ENCODE measurements at places on chromosomes 4 and X.

DNA sequence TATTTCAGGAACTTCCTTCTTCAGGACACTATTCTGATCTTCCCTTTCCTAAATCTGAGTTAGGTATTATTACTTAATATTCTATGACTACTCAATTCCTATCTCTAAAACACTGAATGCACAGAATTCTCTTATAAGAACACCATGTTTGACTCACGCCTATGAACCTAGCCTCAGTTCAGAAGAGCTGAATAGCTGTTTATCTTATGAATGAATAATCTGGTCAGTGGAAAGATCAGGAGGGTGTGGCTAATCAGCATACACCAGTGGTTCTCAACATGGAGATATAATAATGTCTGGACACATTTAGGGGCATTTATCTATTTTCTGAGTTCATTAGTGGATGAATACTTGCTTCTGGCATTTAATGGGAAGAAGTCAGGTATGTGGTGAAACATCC, 24.2 kb downstream of the EPHA5 start:
- no peak for DNase-seq

- no peak for DNase-seq
Observed at GRCh38 chr4:183504930-183505610, at the start of gene ING2. TSS of gene ING2 (plus strand) at chr4:183505058. CDS start at chr4:183505196, 138 bp downstream.

GRCh38 chrX:135421932-135422809, at the start of gene SMIM10L2A:
TSS of gene SMIM10L2A (plus strand) at chrX:135421944. CDS start at chrX:135422132, 188 bp downstream.
- DNase-seq: no peak

DNA sequence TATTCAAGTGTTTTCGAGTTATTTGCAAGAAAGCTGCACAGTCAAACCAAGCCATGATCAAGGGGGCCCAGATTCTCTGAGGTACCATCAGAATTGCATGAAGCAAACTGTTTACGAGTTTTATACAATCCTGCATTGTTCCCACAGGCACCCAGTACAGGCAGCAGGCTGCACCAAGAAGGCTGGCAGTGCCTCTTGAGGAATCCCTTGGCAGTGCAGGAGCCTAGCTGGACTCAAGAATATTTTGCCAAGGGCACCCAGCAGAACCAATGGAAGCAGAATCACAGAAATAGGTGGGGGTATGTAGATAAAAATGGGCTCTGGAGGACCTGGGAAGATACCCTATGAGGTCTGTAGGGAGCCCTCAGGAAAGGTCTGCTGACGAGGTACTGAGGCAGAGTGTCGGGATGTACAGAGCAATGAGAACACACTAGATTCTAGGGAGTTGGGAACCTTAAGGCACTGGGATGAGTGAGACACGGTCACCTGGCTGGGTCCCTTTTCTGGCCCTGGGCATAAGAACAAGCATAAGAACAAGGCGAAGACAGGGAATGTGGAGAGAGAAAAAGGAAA, 2.5 kb upstream of the PLP1 start:
- no peak for DNase-seq

DNA sequence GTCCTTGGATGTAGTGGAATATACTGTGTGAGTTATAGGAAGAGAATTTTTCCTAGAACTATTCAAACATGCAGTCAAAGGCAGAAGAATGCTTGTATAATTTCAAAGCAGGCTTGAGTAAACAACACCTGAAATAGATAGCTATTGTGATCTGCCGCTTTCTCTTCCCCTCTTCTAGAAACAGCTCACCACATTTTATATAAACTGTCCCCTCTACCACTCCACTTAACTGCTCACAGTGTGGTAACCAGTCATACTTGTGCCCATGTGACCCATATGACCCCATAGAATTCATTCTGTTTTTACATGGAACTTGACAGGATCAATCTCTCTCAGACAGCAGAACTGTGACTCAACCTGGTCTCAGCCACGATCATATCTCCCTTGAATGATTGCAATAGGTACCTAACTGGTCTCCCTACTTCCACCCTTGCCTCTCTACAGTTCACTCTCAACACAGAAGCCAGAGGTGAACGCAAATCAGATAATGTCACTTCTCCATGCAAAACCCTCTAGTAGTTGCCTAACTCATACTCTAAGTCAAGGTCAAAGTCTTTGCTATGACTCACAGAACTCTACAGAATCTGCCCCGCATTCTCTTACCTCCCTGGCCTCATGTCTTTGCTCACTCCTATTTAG, 85.6 kb upstream of the EFHC2 start:
- DNase-seq: no peak

GRCh38 chr4:176840166-176840565, 47.4 kb upstream of the VEGFC start:
- DNase-seq: no peak

GRCh38 chr4:72567821-72568675, 973 bp downstream of the ADAMTS3 start:
- DNase-seq: no peak

- no peak for DNase-seq
Observed at GRCh38 chrX:68912113-68912512, 83.3 kb downstream of the EFNB1 start.

Data from activated naive CD4-positive, alpha-beta T cell treated with Interleukin-2 at 50 U/mL for 16 hours (primary cell).